ENCODE measurements at places on chromosomes 13 and 19. TPM values are rescaled to one million over a fixed set of nuclear protein-coding genes. Genes with fewer than 3 reads are reported as not detected.

DCT gene
- total RNA-seq, result 0.12 TPM

DLL3 gene
- 0.72 TPM for total RNA-seq

GSK3A gene
- 43.5 TPM for total RNA-seq

TSHZ3 gene
- total RNA-seq, result 0.85 TPM

ZNF506 gene
- total RNA-seq, result 41.3 TPM

ACER1 gene
- not detected for total RNA-seq

SHISA7 gene
- total RNA-seq, result not detected

ZNF492 gene
- total RNA-seq, result 3.5 TPM

CATSPERD gene
- not detected for total RNA-seq

ZNF567 gene
- total RNA-seq, result 8.6 TPM

- H3K27ac ChIP-seq, result no peak overlapping the region
- DNase-seq, result no peak
- H3K4me1 ChIP-seq, result no peaks in the 10 kb centered on the region
- H3K27me3 ChIP-seq, result no peaks in the 10 kb centered on the region
- H3K36me3 ChIP-seq, result no peaks in the 10 kb centered on the region
Observed at GRCh38 chr13:37488726-37489125, 109.8 kb downstream of the POSTN start.

DNA sequence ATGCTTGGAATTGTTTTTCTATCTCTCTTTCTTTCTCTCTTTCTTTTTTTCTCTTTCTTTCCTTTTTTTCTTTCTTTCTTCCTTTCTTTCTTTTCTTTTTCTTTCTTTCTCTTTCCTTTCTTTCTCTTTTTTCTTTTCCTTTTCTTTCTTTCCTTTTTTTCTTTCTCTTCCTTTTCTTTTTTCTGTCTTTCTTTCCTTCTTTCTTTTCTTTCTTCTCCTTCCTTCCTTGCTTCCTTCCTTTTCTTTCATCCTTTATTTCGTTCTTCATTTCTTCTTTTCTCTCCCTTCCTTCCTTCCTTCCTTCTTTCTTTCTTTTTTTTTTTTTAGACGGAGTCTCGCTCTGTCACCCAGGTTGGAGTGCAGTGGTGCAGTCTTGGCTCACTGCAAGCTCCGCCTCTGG lies 1.9 kb upstream of the MEX3D start:
- H3K36me3 ChIP-seq, result no peaks in the 10 kb centered on the region
- peaks cover 7% of the 10 kb centered on the region for H3K27me3 ChIP-seq
- DNase-seq, result no peak
- H3K4me1 ChIP-seq, result no peaks in the 10 kb centered on the region
- no peak overlapping the region for H3K4me3 ChIP-seq

DNA sequence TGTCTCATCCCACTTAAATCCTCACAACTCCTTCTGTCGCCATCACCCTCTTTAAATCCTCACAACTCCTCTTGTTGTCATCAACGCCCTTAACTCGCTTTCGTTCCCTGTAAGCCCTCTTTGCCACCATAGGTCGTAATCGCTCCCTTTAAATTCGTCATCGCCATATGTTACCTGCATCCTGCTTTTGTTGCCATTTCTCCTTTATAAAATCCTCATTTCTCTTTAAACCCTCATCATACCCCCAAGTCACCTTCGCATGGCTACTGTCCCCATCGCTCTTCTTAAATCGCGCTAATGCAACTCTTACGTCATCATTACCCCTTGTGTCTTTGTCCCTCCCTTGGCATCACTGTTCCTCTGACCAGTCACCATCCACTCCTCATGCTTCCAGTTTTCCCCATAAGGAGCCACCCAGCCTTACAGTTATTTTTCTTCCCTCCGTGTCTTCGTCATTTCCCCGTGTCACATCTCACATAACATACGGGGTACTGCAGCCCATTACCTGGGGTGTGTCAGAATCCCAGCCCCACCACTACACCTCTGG lies 539 bp downstream of the PLD3 start:
- no peaks in the 10 kb centered on the region for H3K36me3 ChIP-seq
- H3K4me3 ChIP-seq, result peak overlapping the region; percentile 96
- H3K4me1 ChIP-seq, result peaks cover 26% of the 10 kb centered on the region
- peak overlapping the region; percentile 91 for H3K27ac ChIP-seq
- peak; percentile 18 for DNase-seq

- no peak overlapping the region for H3K4me3 ChIP-seq
- DNase-seq, result no peak
- H3K36me3 ChIP-seq, result no peaks in the 10 kb centered on the region
- H3K27me3 ChIP-seq, result no peaks in the 10 kb centered on the region
Observed at GRCh38 chr13:37067874-37068273, 8.4 kb upstream of the SUPT20H start.

GRCh38 chr13:38898481-38898880 lies 92.2 kb downstream of the STOML3 start:
- no peak overlapping the region for H3K4me3 ChIP-seq
- H3K4me1 ChIP-seq, result no peaks in the 10 kb centered on the region
- no peaks in the 10 kb centered on the region for H3K36me3 ChIP-seq
- no peak for DNase-seq

GRCh38 chr19:47155148-47155547 lies 24.5 kb downstream of the SAE1 start:
- no peak for DNase-seq
- no peak overlapping the region for H3K4me3 ChIP-seq
- peaks cover 63% of the 10 kb centered on the region for H3K4me1 ChIP-seq
- peaks cover 87% of the 10 kb centered on the region for H3K36me3 ChIP-seq
- H3K27ac ChIP-seq, result no peak overlapping the region
- H3K27me3 ChIP-seq, result no peaks in the 10 kb centered on the region

DNA sequence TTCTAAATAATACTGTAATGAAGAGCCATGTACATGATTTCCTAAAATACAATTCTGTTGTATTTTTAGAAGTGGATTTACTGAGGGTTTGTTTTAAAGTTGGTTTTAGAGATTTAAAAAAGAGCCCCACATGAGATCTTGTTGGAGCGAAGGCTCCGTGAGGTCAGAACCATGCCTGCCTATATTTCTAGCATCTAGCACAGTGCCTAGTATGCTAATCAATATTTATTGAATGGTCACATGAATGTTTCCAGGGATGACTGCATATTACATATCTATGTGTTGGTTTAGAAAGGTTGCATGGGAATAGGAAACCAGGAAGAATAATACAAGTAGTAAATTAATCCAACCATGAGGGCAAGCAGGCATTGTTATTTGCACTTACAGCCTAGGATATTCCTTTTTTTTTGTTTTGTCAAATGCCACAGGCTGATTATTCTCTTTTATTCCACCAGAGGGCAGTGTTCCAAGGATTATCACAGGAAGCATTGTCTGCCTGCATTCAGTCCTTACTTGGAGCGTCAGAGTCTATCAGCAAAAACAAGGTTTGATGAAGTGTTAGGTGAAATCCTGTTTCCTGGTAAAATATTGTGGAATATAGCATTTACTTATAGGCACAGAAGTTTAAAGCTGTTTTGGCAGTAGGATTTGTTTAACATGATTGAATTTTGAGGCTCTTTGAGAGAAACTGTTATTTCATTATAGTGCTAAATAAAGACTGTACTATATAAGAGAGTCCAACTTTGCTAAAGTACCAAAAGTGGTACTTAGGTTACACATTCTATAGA lies 46.8 kb downstream of the COG3 start:
- peak overlapping the region; percentile 66 for H3K27ac ChIP-seq
- peaks cover 14% of the 10 kb centered on the region for H3K4me1 ChIP-seq
- no peak overlapping the region for H3K4me3 ChIP-seq
- H3K36me3 ChIP-seq, result peaks cover 26% of the 10 kb centered on the region
- no peaks in the 10 kb centered on the region for H3K27me3 ChIP-seq

- H3K4me1 ChIP-seq, result peaks cover 13% of the 10 kb centered on the region
- DNase-seq, result peak; percentile 90
- H3K4me3 ChIP-seq, result peak overlapping the region; percentile 40
Observed at GRCh38 chr19:862581-863314, 3.3 kb downstream of the CFD start.

GRCh38 chr13:31774186-31774750 lies 34.9 kb downstream of the RXFP2 start:
- peaks cover 3% of the 10 kb centered on the region for H3K27me3 ChIP-seq
- no peaks in the 10 kb centered on the region for H3K36me3 ChIP-seq
- no peak overlapping the region for H3K4me3 ChIP-seq
- peaks cover 8% of the 10 kb centered on the region for H3K4me1 ChIP-seq
- no peak for DNase-seq

- H3K27ac ChIP-seq, result peak overlapping the region; percentile 73
- H3K4me1 ChIP-seq, result peaks cover 5% of the 10 kb centered on the region
- peak; percentile 50 for DNase-seq
- H3K27me3 ChIP-seq, result no peaks in the 10 kb centered on the region
- no peak overlapping the region for H3K4me3 ChIP-seq
Observed at GRCh38 chr13:48066310-48066989, 28.5 kb downstream of the MED4 start.

DNA sequence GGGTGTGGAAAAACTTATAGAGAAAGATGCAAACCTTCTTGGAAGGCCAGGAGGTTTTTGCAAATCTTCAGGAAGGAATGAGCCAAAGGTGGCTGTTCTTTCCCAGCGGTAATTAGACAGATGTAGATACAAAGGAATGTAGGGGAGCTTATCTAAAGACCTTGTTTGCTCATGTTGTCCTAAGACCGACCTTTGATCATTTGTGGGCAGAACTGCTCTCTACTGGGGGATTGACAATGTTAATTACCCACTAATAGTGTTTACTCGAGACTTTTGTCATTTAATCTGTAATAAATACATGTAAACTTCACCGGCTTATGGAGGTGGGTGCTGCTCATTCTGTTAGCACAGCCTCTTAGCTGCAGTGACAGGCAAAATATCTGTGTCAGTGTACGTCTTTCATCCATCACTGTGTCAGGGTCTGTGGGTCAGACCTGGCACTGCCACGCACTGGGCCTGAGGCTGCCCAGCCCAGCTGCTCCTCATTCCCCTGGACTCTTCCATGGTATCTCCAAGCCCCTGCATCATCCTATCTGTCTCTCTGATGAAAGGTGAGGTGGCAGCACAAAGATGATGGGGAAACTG lies 68.3 kb downstream of the ZNF431 start:
- H3K27ac ChIP-seq, result no peak overlapping the region
- DNase-seq, result no peak
- no peaks in the 10 kb centered on the region for H3K4me1 ChIP-seq
- no peaks in the 10 kb centered on the region for H3K36me3 ChIP-seq

DNA sequence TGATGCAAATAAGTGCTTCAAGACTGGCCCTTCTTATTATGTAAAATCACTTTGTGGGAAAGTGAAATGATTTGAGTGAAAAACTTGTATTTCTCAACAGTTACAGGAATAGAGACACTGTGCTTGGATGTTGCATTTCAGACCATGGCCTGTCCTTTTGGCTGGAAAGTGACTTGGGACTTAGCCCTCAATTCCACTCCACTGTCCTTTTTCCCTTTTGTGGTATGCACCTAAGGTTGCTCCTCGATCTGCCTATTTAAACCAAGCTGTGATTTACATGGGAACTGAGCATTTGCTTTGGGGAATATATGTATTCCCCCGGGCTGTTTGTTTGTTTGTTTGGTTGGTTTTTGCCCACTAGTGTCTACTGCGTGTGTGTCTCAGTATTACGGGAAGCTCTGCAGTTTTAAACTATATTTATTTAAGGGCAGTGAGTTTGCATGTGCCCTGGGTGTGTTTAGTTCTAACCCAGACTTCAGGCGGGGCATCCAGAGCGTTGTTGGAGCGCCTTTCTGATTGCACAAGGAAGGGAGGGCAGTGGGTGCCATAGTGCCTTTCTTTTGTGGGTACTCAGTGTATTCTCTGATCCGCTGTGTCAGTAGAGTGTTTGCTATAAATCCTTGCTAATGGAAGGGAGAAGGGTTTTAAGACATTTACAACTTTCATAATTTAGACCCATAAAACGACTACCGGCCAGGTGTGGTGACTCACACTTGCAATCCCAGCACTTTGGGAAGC lies 18.2 kb upstream of the RNF113B start:
- H3K4me1 ChIP-seq, result no peaks in the 10 kb centered on the region
- no peaks in the 10 kb centered on the region for H3K36me3 ChIP-seq
- H3K4me3 ChIP-seq, result no peak overlapping the region
- H3K27ac ChIP-seq, result no peak overlapping the region
- DNase-seq, result no peak

- H3K27me3 ChIP-seq, result peaks cover 15% of the 10 kb centered on the region
- no peaks in the 10 kb centered on the region for H3K4me1 ChIP-seq
- DNase-seq, result no peak
- no peaks in the 10 kb centered on the region for H3K36me3 ChIP-seq
- no peak overlapping the region for H3K4me3 ChIP-seq
Observed at GRCh38 chr13:36872621-36873020, 47.4 kb downstream of the SMAD9 start.

- H3K4me3 ChIP-seq, result no peak overlapping the region
- no peaks in the 10 kb centered on the region for H3K36me3 ChIP-seq
- no peaks in the 10 kb centered on the region for H3K27me3 ChIP-seq
- no peaks in the 10 kb centered on the region for H3K4me1 ChIP-seq
Observed at GRCh38 chr13:74641586-74641985, 507.4 kb upstream of the KLF12 start.

DNA sequence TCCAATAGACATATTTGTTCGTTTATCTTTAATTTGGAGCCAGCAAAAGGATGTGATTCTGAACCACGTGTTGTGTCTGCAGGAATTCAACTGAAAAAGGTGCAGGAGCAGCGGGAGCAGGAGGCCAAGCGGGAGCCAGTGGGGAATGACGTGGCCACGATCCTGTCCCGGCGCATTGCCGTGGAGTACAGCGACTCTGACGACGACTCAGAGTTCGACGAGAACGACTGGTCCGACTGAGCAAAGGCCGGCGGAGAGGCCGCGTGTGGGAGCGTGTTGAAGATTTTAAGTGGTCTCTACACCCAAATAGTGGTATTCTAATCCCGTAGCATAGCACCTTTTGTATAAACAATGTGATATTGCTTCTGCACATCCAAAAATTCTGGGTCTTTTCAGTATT lies 75.0 kb downstream of the GPR12 start:
- peaks cover 8% of the 10 kb centered on the region for H3K27me3 ChIP-seq
- H3K4me1 ChIP-seq, result no peaks in the 10 kb centered on the region
- no peak overlapping the region for H3K27ac ChIP-seq
- no peak overlapping the region for H3K4me3 ChIP-seq
- DNase-seq, result no peak
- no peaks in the 10 kb centered on the region for H3K36me3 ChIP-seq

- H3K4me1 ChIP-seq, result peaks cover 8% of the 10 kb centered on the region
- peaks cover 2% of the 10 kb centered on the region for H3K36me3 ChIP-seq
- peak overlapping the region; percentile 51 for H3K4me3 ChIP-seq
- H3K27ac ChIP-seq, result no peak overlapping the region
- peak; percentile 29 for DNase-seq
Observed at GRCh38 chr13:107867701-107868661, 347.4 kb downstream of the LIG4 start.

- H3K4me1 ChIP-seq, result no peaks in the 10 kb centered on the region
- DNase-seq, result no peak
- H3K27ac ChIP-seq, result no peak overlapping the region
- H3K4me3 ChIP-seq, result no peak overlapping the region
Observed at GRCh38 chr13:103607995-103608394, 541.8 kb upstream of the SLC10A2 start.

GRCh38 chr13:33787051-33787591 lies 30.8 kb upstream of the RFC3 start:
- H3K27ac ChIP-seq, result peak overlapping the region; percentile 60
- peaks cover 16% of the 10 kb centered on the region for H3K4me1 ChIP-seq
- H3K36me3 ChIP-seq, result no peaks in the 10 kb centered on the region

DNA sequence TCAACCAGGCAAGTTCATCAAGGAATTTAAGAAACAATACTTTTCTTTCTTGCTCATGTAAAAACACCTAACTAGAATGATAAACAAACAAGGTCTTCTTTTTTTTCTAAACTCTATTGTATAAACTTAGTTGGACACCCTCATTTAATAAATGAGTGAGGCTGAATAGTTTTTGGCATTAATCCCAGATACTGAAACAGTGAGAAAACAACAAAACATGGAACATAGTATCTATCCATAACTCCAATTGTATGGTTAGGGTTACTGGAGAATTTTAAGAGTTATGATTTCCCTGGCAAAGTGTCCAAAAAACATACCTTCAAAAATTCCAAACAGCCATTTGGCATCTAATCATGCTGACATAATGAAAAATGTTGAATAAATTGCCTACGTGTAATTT lies 5.8 kb upstream of the POMP start:
- H3K36me3 ChIP-seq, result peaks cover 24% of the 10 kb centered on the region
- DNase-seq, result no peak
- H3K27me3 ChIP-seq, result no peaks in the 10 kb centered on the region
- no peak overlapping the region for H3K4me3 ChIP-seq
- peaks cover 53% of the 10 kb centered on the region for H3K4me1 ChIP-seq
